ENCODE measurements at places on chromosomes 2 and 18.

GRCh38 chr2:237156031-237156856 lies 70.6 kb downstream of the COPS8 start:
- no peak for DNase-seq

- DNase-seq, result no peak
Measured at GRCh38 chr2:200378652-200379290, 72.3 kb downstream of the SPATS2L start.

DNA sequence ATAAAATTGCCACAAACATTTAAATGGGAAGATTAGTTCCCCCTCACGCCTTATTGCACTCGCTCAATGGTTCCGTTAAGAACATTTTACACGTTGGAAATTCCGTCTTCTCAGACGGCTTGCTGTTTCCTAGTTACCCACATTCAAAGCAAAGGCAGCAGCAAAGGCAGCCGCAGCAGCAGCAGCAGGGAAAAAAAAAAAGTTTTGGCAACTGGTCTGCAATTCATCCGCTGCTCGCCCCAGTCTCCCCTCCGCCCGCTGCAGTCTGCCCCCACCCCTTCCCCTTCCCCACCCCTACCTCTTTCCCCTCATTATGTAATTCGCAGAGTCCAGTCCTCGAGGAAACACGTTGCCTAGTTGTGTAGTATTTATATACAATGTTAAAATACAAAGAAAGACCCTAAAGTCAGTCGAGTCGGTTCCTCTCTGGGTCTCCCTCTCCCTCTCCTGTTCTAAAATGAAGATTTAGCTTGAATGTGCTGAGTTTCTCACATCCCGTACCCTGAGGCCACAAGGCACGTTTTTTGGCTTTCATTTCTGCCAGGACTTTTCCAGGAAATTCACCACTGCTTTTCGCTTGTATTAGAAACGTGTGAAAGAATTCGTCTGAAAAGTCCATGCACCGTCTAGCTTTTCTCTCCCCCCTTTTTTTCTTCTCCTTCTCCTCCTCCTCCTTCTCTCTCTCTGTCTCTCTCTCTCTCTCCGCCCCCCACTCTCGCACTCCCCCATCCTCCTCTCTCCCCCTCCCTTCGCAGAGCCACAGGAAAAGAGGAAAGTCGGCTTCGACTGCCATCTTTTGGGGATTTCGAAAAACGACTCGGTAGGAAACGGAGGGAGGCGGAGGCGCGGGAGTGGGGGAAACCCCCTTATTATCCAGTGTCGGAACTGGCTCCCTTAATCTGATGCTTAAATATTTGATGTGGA lies 140.0 kb downstream of the MEIS1 start:
- no peak for DNase-seq

- DNase-seq, result no peak
Measured at GRCh38 chr2:241437179-241437578, 71.2 kb downstream of the STK25 start.

- no peak for DNase-seq
Measured at GRCh38 chr2:66948234-66948633, 448.9 kb upstream of the ETAA1 start.

DNA sequence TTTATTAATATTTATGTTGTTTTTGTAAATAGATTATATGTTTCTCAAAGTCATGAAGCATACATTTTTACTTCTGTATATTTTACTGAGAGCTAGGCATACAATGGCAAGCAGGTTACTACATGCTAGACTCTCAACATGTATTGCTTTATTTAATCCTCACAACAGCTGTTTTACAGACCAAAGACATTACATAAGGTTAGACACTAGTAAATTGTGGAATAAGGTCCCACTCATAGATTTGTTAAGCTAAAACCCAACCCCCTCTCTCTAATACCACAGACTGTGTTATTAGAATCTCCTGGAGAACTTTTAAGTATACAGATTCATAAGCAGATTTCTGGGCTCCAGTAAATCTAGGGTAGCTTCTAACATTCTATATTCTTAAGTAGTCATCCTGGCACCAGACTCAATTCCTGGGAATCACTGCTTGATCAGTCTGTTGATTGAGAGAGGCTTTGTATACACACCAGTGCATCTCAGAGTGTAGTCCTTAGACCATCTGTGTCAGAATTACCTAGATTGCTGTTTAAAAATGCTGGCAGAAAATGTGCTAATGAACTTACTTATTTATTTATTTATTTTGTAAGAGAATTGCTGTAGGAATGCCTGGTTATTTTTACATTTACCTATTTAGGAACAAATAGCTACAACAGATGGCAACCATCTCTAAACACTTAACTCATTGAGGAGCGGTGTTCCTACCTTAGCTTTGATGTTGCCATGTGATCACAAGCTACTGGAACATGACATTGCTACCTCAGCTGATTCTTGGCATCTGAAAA lies 153.5 kb upstream of the CAVIN2 start:
- no peak for DNase-seq

- no peak for DNase-seq
Measured at GRCh38 chr2:218703341-218703740, 7.3 kb upstream of the TTLL4 start.

- DNase-seq, result no peak
Measured at GRCh38 chr2:57434441-57434840, 612.2 kb upstream of the VRK2 start.

DNA sequence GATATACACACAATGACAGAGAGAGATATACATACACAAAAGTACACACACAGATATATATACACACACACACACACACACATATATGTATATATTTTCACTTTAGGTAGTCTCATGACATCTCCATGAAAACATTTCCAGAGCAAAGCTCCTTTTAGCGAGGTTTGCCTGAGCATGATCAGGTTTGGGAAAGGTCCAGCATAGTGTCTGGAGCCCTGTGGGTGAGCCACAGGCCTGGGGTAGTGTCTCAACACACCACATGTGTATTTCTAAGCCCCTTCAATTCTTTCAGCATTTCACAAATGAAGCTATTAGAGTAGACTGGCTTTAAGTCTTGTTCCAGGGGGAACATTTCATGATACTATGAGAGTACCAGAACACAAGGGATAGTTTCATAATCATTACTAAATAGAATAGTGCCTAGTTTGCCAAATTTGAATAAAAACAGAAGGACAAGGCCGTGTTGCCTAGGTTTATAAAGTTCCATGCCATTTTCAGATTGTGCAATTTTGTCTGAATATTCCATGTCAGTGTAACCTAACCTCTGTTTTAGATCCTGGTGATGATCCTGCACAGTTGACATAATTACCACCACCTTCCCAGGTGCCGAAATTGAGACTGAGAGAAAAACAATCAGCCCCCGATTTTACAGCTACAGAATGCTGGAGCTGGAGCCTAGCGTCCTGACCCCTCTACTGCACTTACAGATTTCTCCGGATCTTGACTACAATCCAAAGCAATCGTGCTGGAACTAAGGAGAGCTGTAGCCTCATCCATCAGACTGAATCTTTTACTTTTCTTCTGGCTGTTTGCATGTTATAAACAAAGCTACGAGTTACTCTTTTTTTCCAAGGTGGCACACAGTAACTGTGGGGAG lies 332.7 kb downstream of the CYRIA start:
- no peak for DNase-seq

DNA sequence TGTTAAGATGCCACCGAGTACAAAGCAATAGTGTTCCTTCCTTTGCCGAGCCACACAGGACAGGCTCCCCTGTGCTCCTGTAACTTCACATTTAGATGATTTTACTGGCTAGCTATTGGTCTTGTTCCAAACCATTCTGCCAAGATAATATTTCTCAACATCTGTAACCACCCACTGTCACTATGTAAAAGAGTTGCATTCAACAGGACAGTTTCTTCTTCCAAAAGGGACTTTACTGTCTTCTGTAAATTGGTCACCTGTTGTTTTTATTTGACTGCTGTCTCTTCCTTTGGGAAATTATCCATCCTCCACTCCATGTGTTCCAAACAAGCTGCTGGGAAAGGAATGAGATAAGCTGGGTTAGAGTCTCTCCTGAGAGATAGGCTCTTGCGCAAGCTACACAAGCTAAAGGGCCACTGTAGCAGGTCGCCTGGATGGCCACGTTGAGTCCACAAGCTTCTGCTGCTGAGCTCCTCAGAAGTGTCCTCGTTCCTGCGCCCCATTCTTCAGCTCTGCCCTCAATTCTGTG lies 14.4 kb upstream of the BZW1 start:
- DNase-seq, result no peak

DNA sequence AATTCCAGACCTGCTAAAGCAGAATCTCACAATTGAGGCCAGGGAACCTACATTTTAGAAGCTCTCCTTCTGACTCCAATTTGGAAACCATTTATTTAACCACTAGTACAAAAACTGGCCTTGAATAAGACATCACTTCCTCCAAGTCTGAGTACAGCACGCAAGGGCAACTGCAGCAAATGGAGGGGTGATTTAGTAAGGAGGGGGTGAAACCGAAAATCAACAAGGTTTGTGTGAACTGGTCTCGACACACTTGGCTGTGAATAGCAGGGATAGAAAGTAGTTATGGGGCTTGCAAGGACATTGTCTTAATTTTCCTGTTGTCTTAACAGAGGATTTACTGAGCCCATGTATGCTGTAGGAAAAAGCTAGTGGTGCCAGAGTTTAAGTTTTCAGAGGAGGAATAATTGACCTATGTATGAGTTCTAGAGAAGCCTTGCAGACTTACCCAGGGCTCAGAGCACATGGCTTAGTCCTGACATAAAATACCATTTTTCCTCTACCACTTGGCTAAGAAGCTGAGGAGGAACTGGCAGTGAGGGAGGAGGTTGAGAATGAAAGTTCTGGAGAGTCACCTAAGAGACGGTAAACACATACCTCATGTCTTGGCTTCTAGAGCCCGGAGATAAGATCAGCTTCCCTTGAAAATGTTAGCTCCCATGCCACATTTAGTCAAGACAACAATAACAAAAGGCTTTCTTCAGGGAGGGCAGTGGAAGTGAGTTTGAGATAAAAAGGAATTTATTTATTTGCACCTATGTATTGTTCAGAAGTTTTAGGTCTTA lies 114.8 kb downstream of the SMAD2 start:
- no peak for DNase-seq

DNA sequence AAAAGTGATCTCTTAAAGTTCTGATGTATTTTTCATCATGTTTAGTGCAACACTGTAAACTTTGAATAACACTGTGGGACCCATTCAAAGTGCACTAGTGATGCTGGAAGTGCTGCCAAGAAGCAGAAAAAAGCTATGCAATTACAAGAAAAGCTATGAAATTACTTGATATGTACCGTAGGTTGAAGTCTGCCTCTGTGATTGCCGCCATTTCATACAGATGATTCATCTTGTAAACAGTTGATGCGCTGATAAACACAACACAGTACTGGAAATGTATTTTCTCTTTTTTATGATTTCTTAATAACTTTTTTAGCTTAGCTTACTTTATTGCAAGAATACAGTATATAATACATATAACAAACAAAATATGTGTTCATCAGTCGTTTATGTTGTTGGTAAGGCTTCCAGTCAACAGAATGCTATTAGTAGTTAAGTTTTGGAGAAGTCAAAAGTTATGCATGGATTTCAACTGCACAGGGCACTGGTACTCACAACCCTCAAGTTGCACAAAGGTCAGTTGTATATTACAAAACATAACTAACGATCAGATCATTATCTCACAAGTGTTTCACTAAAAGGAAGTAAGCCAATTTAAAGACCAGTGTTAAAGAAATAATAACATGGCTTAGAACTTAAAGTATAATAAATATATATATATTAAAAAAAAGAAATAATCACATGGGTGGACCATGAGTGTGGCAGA lies 82.0 kb downstream of the SGPP2 start:
- no peak for DNase-seq

GRCh38 chr2:173955004-173955403 lies 10.2 kb downstream of the SP3 start:
- DNase-seq, result peak; percentile 29

- DNase-seq, result no peak
Measured at GRCh38 chr2:162370931-162371330, 27.0 kb downstream of the GCA start.

DNA sequence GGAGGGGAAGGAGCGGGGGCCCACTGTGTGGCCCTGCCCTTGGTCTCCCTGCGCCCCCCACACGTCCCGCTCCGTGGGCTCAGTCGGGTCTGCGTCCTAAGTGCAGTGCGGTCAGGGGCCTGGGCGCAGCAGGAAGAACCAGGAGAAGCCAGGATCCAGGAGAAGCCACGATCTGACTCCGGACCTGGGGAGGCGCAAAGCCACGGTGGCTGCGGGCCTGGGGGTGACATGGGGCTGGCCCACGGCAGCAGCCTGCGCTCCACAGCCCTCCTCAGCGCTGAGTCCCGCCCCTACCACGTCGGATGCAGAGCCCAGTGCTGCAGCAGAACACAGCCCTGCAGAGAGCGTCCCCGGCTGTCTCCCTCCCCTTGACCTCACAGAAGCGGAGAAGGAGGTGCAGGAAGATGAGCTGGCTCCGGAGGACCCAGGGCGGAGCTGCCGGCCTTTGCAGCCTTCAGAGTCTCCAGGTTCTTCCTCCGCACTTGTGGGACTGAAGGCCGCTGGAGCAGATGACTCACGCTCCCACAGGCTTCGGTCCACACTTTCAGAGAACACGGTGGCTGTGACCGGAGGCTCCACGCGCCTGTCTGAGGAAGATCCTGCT lies 589.2 kb upstream of the SALL3 start:
- DNase-seq, result no peak

DNA sequence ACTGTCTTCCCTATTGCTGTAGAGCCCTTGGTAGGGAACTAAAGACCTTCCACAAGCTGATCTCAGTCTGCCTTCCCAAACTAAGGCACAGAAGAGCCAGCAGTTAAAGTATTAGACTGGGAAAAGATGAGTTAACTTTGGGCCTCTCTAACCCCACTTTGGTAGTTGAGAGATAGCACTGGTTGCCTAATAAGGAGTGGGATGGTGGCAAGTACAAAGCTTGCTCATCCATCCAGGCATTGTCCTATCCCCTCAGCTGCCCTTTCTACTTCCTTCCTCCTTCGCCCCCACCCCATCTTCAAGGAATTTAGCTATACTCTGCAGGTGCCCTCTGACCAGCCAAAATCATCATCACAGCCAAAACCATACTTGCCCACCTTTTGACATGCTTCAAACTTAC lies 22.2 kb upstream of the AFTPH start:
- no peak for DNase-seq

GRCh38 chr2:205556357-205556756 lies 125.9 kb upstream of the NRP2 start:
- no peak for DNase-seq

- DNase-seq, result no peak
Measured at GRCh38 chr2:36659872-36660312, 36.6 kb upstream of the VIT start.

DNA sequence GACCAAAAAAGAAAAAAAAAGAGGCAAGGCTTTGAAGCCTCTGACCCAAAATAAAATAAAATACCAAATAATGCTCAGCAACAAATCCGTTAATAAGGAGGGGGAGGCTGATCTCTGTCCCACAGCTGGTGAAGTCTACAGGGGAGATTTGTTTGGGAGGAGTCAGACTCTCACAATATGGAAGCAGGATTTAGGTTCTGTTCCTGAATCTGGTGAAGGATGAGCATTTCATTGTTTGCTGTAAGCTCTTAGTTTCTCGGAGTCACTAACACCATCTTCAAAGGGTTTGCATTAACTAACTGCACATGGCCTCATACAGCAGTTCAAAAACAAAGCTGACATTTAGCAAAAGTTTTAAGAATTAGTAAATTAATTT lies 339.4 kb upstream of the TNP1 start:
- no peak for DNase-seq

- no peak for DNase-seq
Measured at GRCh38 chr2:108923019-108923700, 65.9 kb downstream of the EDAR start.

All from CD4-positive, alpha-beta T cell treated with Interferon alpha-2 for 1 hour (primary cell).